ENCODE measurements at places on chromosomes 16 and 17. TPM values are rescaled to one million over a fixed set of nuclear protein-coding genes. Genes with fewer than 3 reads are reported as not detected.

DNA sequence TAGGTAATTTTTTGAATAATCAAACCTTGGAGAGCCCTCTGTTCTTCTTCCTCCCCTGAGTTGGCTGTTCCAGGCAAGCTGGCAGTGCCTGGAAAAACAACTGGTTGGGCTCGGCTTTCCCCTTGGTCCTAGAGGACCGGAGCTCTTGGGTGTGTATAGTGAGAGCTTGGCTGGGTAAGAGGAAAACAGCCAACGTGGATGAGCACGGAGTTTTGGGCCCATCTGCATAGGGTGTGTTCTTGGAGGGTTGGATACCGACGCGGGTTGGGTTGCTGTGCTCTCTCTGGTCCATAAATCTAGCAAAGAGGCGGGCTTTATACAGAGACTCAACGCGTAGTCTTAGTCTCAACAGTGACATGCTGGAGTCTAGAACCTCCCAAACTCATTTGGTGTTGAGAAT, 23.2 kb downstream of the ITGB3 start:
- DNase-seq = peak; percentile 60

DNA sequence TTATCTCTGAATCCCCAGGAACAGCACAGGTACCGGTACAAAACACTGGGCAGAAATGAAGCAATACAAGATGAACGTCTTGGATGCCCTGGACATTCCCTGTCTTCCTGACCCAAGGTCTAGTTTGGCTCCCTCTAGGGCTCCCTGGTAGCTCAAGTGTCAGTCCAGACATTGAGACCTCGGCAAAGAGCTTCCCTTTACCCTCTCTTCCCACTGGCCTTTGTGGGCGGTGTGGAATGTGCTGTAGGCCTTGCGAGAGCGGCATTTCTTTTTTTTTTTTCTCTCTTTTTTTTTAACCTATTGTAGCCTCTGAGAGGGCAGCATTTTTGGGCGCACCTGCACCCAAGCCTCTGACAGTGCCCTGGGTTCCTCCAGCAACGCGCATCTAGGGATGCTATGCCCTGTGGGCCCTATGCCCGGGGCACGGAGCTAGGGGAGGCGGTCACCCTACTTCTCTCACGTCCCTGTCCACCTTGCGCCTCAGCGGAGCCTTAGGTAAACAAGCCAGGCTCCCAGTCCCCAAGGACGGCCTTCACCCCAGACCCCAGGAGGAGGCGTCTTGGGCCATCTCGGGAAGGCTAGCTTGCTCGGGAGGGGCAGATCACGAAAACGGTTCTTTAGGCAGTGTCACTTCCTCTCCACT, 1.2 kb upstream of the NFATC3 start:
- no peak for DNase-seq

GRCh38 chr17:36027761-36028160, 10.0 kb upstream of the CCL23 start:
- no peak for DNase-seq

DNA sequence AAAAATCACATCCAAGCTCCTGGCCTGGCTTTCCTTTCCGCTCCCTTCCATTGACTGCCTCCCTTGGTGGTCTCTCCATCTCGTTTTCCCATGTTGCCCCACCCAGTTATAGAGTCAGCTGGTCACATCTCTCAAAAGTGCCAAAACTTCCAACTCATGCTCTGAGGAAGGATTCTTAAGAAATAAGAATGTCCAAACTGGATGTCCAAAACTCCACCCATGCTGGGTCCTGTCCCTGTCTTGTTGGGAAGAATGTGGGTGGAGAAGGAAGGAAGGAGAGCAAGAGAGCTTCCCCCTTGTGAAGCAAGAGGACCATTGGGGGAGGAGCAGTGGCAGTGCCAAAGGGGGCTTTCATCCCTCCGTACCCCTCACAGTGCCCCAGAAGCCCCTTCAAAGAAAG, 44.6 kb upstream of the MAP3K14 start:
- DNase-seq = no peak

DNA sequence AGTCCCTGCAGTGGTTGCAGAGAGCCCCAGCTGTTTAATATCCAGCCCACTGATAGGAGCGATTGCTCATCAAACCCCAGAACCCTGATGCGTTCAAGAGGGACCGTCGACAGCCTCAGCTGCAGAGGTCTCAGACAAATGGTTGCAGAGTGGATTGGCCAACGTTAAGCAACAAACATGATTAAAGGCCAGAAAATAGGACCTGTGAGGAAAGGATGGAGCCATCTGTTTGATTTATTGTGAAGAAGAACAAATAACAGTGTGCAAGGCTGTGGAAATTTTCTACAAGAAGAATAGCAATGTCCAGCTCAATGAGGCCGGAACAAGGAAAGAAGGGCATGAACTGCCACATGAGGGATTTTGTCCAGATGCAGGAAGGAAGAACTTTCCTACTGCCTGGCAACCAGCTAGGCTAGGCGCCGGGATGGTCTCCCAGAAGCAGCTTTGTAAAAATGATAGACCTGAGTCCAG, 138.4 kb upstream of the DNAH9 start:
- DNase-seq = no peak

DNA sequence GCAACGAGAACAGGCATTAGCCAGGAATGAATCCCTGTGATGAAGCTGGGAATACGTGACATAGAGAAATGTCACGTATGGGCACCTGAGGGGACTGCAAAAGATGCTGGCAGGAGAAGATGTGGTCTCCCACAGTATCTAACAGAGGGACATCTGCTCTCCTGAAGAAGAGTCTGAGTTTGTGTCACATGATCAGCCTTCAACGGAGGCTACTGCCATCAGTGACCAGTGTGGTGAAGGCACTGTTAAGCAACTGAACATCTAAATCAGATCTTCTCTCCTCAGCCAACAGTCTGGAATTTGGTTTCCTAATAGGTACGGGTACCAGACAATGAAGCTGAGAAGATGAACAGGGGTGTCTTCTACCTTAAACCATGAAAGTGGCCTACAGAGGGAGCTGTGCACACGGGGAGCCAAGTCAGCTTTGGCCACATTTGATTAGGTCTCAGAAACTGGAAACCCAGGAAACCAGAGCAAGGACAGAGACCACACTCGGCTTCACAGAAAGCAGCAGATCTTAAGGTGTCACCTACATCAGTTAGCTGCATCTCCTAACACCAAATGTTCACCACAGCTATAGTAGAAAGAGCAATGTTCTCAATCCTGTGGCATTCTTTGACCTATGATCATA, 41.8 kb downstream of the BRD7 start:
- DNase-seq = peak; percentile 24

- DNase-seq = no peak
Measured at GRCh38 chr17:79623786-79624717, 13.2 kb upstream of the RBFOX3 start.

DNA sequence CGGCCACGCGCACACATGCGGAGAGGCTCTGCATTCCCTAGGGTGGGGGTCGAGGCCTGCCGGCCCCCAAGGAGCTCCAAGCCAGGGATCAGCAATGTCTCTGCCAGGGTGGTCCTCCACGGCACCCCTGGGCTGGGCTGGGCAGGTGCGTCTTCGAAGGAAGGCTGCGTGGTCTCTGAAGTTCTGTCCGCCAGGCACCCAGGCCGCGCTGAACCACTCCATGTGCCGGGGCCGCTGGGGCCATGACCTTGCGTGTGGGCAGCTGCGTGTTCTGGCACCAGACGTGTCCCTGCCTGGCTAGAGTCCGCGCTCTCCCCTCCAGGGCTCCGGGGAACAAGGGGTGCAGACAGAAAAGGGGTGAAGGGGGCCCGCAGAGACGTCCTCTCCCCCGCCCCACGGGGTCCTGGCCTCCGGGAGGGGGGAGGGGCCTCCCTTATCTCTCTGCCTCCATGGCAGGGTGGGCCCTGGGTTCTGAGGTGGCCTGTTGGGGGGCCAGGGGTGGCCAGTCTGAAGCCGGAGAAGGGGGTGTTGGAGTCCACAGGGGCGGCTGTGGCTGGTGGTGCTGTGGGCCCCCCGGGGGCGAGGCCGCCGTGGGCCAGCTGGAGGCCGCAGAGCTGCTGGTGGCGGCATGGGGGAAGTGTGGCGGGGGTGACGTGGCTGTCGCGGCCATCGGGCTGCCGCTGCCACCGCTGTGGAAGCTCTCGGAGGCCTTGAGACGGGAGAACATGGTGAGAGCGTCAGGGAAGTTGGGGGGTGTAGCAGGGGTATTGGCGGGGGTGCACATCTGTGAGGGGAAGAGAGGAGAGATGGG, 5.3 kb downstream of the UBALD1 start:
- no peak for DNase-seq

- DNase-seq = peak; percentile 93
Measured at GRCh38 chr17:19384723-19385391, 2.1 kb downstream of the MFAP4 start.

DNA sequence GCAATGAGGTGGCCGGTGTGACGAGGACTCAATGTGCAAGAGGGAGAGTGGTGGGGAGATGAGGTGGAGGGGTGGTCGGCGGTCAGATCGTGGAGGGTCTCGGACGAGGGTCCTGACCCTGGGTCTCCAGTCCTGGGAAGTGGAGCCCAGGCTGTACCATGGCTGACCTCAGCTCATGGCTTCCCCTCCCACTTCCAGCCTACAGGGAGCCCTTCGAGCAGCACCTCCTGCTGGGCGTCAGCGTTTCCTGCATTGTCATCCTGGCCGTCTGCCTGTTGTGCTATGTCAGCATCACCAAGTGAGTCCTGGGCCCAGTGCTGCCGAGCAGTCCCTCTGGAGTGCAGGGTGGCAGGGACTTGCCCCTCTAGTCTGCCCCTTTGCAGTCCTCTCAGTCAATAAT, 41.8 kb downstream of the IL4R start:
- peak; percentile 71 for DNase-seq

GRCh38 chr16:53561101-53561888, 58.3 kb upstream of the AKTIP start:
- DNase-seq = no peak

- peak; percentile 68 for DNase-seq
Measured at GRCh38 chr16:89722392-89723278, 1.3 kb downstream of the ZNF276 start.

DNA sequence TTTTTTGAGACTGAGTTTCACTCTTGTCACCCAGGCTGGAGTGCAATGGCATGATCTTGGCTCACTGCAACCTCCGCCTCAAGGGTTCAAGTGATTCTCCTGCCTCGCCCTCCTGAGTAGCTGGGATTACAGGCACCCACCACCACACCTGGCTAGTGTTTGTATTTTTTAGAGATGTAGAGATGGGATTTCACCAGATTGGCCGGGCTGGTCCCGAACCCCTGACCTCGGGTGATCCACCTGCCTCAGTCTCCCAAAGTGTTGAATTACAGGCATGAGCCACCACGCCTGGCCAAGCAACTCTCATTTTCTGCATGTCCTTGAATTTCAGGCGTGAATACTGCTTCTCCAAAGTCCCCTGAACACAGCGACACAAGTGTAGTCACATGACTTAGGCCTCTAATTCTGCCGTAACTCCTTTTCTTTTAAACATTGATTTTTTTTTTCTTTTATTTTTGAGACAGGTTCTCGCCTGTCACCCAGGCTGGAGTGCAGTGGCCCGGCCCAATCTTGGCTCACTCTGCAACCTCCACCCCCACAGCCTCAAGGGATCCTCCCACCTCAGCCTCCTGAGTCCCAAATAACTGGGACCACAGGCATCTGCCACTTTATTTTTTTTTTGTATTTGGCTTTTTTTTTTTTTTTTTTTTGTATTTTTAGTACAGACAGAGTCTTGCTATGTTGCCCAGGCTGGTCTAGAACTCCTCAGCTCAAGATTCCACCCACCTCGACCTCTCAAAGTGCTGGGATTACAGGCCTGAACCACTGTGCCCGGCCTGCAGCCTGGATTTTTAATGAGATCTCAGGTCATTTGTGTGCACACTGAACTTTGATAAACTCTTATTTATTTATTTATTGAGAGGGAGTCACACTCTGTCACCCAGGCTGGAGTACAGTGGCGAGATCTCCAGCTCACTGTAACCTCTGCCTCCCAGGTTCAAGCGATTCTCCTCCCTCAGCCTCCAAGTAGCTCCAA, 124.6 kb downstream of the KCNJ18 start:
- DNase-seq = no peak

GRCh38 chr17:80261159-80261894, 675 bp downstream of the RNF213 start:
- DNase-seq = peak; percentile 92

- DNase-seq = no peak
Measured at GRCh38 chr17:3732210-3732621, 8.5 kb downstream of the HASPIN start.

DNA sequence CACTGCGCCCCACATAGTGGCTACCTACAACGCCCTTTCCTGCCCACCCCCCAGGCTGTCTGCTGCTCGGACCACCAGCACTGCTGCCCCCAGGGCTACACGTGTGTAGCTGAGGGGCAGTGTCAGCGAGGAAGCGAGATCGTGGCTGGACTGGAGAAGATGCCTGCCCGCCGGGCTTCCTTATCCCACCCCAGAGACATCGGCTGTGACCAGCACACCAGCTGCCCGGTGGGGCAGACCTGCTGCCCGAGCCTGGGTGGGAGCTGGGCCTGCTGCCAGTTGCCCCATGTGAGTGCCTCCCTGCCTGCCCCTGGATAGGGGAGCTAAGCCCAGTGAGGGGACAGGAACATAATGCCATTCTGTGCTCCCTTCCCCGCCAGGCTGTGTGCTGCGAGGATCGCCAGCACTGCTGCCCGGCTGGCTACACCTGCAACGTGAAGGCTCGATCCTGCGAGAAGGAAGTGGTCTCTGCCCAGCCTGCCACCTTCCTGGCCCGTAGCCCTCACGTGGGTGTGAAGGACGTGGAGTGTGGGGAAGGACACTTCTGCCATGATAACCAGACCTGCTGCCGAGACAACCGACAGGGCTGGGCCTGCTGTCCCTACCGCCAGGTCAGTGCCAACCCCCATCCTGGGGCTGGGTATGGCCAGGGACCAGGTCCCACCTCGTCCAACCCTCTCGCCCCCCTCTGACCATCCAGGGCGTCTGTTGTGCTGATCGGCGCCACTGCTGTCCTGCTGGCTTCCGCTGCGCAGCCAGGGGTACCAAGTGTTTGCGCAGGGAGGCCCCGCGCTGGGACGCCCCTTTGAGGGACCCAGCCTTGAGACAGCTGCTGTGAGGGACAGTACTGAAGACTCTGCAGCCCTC, 7.1 kb downstream of the GRN start:
- no peak for DNase-seq

- DNase-seq = no peak
Measured at GRCh38 chr16:49014277-49015224, 267.1 kb downstream of the CBLN1 start.

DNA sequence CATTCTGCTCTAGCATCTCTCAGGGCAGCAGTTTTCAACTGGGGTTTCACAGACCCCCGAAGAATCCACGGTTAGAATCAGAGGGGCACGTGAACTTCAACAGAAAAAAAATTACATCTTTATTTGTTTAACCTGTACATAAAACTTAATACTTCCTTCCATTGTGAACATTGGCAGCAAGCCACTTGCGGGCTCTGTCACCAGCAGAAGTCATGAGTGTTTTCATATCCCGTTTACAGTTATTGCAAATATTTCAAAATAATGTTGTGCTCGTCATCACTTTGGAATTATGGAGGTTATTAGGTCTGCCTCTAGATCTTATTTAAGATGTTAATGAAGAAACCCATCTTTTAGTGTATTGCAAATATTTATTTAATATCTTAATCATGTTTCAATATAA, 109.8 kb downstream of the SDR42E1 start:
- DNase-seq = no peak

MEFV gene
- total RNA-seq = not detected

CDC6 gene
- total RNA-seq = 82.6 TPM

CHST6 gene
- 5.0 TPM for total RNA-seq

AANAT gene
- not detected for total RNA-seq

KRT23 gene
- not detected for total RNA-seq

MEIOB gene
- 0.48 TPM for total RNA-seq

ADAD2 gene
- not detected for total RNA-seq

IL17C gene
- not detected for total RNA-seq

All from A673 (cell line).